Suprapubic skin (tissue), 4 donors: ENCODE measurements at places on chromosomes 3 and 15. TPM values are rescaled to one million over a fixed set of nuclear protein-coding genes. Genes with fewer than 3 reads are reported as not detected.

DNA sequence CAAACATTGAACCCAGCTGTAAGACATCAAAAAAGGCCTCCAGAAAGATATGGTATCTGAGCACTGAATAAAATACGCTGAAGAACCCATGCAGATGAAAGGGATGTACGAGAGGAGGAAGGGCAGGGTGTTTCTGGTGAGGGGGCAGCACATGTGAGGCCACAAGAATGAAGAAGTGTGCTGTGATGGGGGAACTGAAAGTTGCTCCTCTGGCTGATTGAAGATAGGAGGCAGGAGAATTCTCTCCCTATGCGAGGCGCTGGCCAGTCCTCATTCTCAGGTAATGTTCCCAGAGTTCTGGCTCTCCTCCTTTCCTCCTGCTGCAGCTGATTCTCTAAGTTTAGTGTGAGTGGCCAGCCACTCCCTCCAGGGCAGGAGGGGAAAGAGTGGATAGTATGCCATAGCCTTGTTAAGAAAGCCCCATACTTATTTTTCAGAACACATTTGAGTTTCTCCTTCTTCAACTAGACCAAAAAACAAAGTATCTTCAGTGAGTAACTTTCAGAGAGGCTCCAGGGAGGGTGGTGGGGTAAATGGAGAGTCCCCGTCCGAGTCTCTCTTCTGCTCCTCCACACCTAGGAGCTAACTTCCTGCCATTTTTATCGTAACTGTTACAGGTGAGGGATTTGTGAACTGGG lies 26.9 kb upstream of the MYO1E start:
- H3K27me3 ChIP-seq, result no peaks in the 10 kb centered on the region
- DNase-seq, result no peak
- H3K36me3 ChIP-seq, result no peaks in the 10 kb centered on the region
- no peak overlapping the region for H3K4me3 ChIP-seq
- H3K27ac ChIP-seq, result no peak overlapping the region

GRCh38 chr3:21747376-21747775 lies 3.6 kb downstream of the ZNF385D start:
- H3K4me3 ChIP-seq, result peak overlapping the region; percentile 43
- H3K27ac ChIP-seq, result no peak overlapping the region
- no peak for DNase-seq
- H3K36me3 ChIP-seq, result no peaks in the 10 kb centered on the region
- H3K4me1 ChIP-seq, result peaks cover 7% of the 10 kb centered on the region

DNA sequence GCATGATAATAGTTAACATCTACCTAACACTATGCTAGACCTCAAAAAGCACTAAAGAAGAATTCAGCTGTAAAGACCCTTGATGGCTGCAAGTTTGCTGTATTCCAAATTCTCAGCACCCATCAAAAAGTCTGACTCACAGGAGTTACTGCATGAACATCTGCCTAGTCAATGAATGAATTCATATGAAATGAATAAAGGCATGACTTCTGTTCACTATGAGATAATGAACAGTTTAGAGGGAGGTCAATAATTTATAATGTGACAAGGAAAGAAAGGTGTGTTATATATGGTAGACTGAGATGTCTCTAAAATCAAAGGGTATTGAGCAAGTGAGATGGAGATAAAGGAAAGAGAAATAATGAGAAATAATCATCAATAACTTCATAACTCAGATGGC lies 508.2 kb upstream of the TGFBR2 start:
- no peaks in the 10 kb centered on the region for H3K4me1 ChIP-seq
- H3K27me3 ChIP-seq, result no peaks in the 10 kb centered on the region
- no peak overlapping the region for H3K27ac ChIP-seq
- no peaks in the 10 kb centered on the region for H3K36me3 ChIP-seq

GRCh38 chr3:96510334-96510733 lies 304.1 kb upstream of the EPHA6 start:
- H3K27ac ChIP-seq, result no peak overlapping the region
- no peak overlapping the region for H3K4me3 ChIP-seq
- H3K4me1 ChIP-seq, result no peaks in the 10 kb centered on the region
- H3K36me3 ChIP-seq, result no peaks in the 10 kb centered on the region

HTR3C gene
- not detected for total RNA-seq

GRCh38 chr3:16378920-16379319 lies 113.9 kb downstream of the OXNAD1 start:
- H3K27ac ChIP-seq, result no peak overlapping the region
- H3K4me3 ChIP-seq, result no peak overlapping the region
- H3K27me3 ChIP-seq, result no peaks in the 10 kb centered on the region
- H3K36me3 ChIP-seq, result peaks cover 5% of the 10 kb centered on the region
- DNase-seq, result no peak

DNA sequence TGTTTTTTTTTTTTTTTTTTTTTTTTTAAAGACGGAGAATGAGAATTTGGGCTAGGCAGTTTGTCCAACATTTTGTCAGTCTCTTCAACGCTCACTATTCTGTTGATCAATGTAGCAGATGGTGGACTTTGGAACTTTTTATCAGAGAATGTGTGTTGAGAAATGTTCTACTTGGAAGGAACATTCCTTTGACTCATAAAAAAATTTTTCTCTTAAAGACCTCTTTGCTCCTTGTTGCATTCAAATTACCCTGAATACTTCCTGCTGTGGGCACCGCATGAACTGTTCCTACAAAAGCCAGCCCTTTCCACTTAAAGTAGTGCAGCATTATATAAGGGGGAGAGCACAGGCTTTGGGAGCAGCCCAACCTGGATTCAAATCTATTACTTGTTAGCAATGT lies 182.9 kb downstream of the AKAP13 start:
- H3K36me3 ChIP-seq, result no peaks in the 10 kb centered on the region
- H3K27ac ChIP-seq, result no peak overlapping the region
- DNase-seq, result no peak
- no peaks in the 10 kb centered on the region for H3K27me3 ChIP-seq

GRCh38 chr3:179149406-179149867 lies 1.3 kb downstream of the PIK3CA start:
- H3K27ac ChIP-seq, result peak overlapping the region; percentile 100
- no peaks in the 10 kb centered on the region for H3K27me3 ChIP-seq
- DNase-seq, result no peak
- H3K36me3 ChIP-seq, result no peaks in the 10 kb centered on the region

GRCh38 chr15:94494732-94495131 lies 263.4 kb downstream of the MCTP2 start:
- H3K4me3 ChIP-seq, result no peak overlapping the region
- no peak overlapping the region for H3K27ac ChIP-seq
- no peaks in the 10 kb centered on the region for H3K27me3 ChIP-seq
- no peak for DNase-seq
- no peaks in the 10 kb centered on the region for H3K4me1 ChIP-seq

DNA sequence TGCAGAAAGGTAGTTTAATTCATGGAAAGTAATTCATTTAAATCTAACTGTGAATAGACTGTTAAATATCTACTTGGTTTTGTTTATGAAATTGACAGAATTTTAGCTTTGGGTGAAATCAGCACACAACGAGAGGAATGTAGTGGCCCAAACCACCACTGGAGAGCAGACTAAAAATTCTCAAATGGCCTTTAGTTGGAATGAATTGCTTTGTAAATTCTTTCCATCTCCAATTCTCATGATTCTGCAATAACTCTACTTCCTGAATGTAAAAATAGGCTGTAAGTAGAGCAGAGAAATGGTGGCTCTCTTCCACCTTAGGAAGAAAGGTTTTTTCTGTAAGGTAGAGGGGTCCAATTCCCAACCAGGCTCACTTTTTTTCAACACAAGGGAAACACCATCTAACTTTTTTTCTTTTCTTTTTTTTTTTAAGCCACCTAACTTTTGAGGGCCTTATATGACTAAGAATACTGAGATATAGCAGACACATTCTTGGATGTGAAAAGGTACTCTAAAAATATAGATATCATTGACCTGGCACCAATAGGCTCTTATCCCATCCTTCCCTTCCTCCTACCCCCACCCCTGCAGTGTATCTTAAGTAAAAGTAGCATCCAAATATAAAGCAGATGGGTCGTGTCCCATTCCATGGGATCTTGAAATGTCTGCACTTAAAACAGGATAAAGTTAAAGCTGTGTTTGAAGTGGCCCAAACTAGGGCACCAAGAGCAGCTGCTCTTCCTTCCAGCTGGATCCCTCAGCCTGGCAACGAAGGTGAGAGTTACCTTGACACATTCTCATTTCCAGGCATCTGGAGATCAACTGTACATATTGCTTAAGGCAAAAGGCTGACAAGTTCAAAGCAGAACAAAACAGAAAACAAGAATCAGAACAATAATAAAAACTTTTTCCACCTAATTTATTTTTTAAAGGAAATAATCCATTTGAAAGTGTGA lies 194.1 kb downstream of the TPRG1 start:
- no peaks in the 10 kb centered on the region for H3K36me3 ChIP-seq
- H3K27ac ChIP-seq, result no peak overlapping the region
- no peaks in the 10 kb centered on the region for H3K27me3 ChIP-seq
- peaks cover 17% of the 10 kb centered on the region for H3K4me1 ChIP-seq
- no peak for DNase-seq

GRCh38 chr3:152524198-152525140 lies 255.7 kb downstream of the MBNL1 start:
- no peaks in the 10 kb centered on the region for H3K36me3 ChIP-seq
- H3K27ac ChIP-seq, result no peak overlapping the region
- no peak overlapping the region for H3K4me3 ChIP-seq
- H3K4me1 ChIP-seq, result no peaks in the 10 kb centered on the region
- DNase-seq, result no peak

SLC24A5 gene
- total RNA-seq, result 8.4 TPM

GPR15 gene
- not detected for total RNA-seq

GABRR3 gene
- not detected for total RNA-seq

DNA sequence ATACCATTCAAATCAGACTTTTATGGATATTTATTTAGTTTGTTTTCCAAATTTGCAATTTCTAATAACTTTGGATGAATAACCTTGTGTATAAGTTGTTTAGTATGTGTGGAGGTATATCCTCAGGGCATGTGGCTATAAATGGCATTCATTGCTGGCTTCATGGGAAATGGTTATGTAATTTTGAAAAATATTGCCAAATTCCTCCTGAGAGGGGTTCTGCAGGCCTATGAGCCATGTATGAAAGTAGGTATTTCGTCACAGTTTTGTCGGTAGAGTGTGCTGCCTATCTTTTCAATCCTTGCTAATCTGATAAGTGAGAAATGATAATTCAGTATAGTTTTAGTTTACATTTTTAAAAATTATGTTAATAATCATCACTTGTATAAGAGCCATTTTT lies 256.4 kb upstream of the ZNF385D start:
- no peak overlapping the region for H3K4me3 ChIP-seq
- H3K27ac ChIP-seq, result no peak overlapping the region
- H3K4me1 ChIP-seq, result no peaks in the 10 kb centered on the region
- no peak for DNase-seq

TOPAZ1 gene
- not detected for total RNA-seq

- no peak overlapping the region for H3K4me3 ChIP-seq
- H3K27me3 ChIP-seq, result no peaks in the 10 kb centered on the region
- H3K4me1 ChIP-seq, result no peaks in the 10 kb centered on the region
- no peaks in the 10 kb centered on the region for H3K36me3 ChIP-seq
- H3K27ac ChIP-seq, result no peak overlapping the region
Measured at GRCh38 chr3:181868576-181869082, 156.9 kb downstream of the SOX2 start.

- H3K4me1 ChIP-seq, result peaks cover 31% of the 10 kb centered on the region
- no peak for DNase-seq
- H3K36me3 ChIP-seq, result no peaks in the 10 kb centered on the region
- no peaks in the 10 kb centered on the region for H3K27me3 ChIP-seq
- peak overlapping the region; percentile 75 for H3K4me3 ChIP-seq
Measured at GRCh38 chr3:197791892-197792647, 1.0 kb downstream of the LRCH3 start.

FBXL22 gene
- 1.5 TPM for total RNA-seq

DNA sequence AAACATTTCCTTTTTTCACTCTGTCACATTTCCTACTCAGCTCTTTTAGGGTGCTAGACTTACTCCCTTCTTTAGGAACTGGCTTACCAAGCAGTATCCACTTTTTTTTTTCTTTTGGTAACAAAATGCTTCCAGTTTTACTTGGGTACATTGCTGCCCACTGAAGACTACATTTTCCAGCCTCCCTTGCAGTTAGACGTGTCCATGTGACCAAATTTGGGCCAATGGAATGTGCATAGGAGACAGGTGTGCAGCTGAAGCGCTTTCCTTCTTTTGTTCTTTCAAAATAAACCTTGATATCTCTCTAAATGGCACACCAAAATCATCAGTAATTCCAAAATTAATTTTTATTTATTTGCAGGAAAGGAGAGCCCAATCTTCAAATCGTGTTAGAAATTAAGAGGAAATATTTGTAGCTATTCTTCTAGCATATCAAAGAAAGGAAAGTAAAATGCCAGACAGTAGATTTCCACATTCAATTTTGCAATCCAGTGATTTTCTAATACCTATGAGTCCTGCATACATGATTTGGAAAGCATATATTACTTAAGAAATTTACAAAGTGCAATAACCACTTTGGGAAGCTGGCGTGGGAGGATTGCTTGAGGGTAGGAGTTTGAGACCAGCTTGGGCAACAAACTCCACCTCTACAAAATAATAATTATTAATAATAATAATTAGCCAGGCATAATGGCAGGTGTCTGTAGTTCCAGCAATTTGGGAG lies 422.0 kb upstream of the FRG2C start:
- no peak overlapping the region for H3K27ac ChIP-seq
- no peaks in the 10 kb centered on the region for H3K36me3 ChIP-seq
- H3K27me3 ChIP-seq, result no peaks in the 10 kb centered on the region
- DNase-seq, result no peak
- H3K4me3 ChIP-seq, result no peak overlapping the region
- H3K4me1 ChIP-seq, result no peaks in the 10 kb centered on the region

- DNase-seq, result no peak
- H3K4me3 ChIP-seq, result no peak overlapping the region
- no peak overlapping the region for H3K27ac ChIP-seq
- no peaks in the 10 kb centered on the region for H3K4me1 ChIP-seq
- H3K27me3 ChIP-seq, result no peaks in the 10 kb centered on the region
Measured at GRCh38 chr15:87573039-87573438, 683.5 kb downstream of the NTRK3 start.

- H3K36me3 ChIP-seq, result peaks cover 45% of the 10 kb centered on the region
- H3K4me3 ChIP-seq, result no peak overlapping the region
- no peaks in the 10 kb centered on the region for H3K27me3 ChIP-seq
- peaks cover 40% of the 10 kb centered on the region for H3K4me1 ChIP-seq
Measured at GRCh38 chr3:49279376-49279775, 2.3 kb upstream of the C3orf62 start.

GRCh38 chr3:57756528-57757401 lies 656 bp downstream of the SLMAP start:
- peak overlapping the region; percentile 88 for H3K27ac ChIP-seq
- peaks cover 55% of the 10 kb centered on the region for H3K4me1 ChIP-seq
- H3K27me3 ChIP-seq, result no peaks in the 10 kb centered on the region
- peak overlapping the region; percentile 68 for H3K4me3 ChIP-seq
- H3K36me3 ChIP-seq, result peaks cover 6% of the 10 kb centered on the region

GRCh38 chr3:104717828-104718196 lies 648.9 kb upstream of the ALCAM start:
- H3K4me3 ChIP-seq, result no peak overlapping the region
- no peaks in the 10 kb centered on the region for H3K27me3 ChIP-seq
- H3K27ac ChIP-seq, result no peak overlapping the region
